ENCODE measurements at places on chromosomes 13 and 19.

DNA sequence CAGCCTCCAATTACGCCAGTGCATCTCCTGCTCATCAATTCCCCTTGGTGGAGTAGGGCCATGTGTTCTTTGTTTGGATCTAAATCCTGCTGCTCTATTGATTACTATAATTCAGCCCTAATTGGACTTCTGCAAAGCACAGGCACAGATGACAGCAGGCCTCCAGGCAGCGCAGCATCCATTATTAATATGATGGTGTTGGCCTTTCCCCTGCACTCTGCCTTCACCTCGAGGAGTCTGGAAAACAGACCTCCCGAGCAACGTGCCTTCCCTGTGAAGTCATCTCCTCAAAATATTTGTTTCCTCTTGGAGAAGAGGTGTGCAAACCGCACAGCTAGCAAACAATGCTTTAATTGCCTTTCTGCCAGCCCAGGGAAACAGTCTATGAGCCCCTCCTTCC is 92.5 kb downstream of the UQCRFS1 start:
- DNase-seq, result no peak

DNA sequence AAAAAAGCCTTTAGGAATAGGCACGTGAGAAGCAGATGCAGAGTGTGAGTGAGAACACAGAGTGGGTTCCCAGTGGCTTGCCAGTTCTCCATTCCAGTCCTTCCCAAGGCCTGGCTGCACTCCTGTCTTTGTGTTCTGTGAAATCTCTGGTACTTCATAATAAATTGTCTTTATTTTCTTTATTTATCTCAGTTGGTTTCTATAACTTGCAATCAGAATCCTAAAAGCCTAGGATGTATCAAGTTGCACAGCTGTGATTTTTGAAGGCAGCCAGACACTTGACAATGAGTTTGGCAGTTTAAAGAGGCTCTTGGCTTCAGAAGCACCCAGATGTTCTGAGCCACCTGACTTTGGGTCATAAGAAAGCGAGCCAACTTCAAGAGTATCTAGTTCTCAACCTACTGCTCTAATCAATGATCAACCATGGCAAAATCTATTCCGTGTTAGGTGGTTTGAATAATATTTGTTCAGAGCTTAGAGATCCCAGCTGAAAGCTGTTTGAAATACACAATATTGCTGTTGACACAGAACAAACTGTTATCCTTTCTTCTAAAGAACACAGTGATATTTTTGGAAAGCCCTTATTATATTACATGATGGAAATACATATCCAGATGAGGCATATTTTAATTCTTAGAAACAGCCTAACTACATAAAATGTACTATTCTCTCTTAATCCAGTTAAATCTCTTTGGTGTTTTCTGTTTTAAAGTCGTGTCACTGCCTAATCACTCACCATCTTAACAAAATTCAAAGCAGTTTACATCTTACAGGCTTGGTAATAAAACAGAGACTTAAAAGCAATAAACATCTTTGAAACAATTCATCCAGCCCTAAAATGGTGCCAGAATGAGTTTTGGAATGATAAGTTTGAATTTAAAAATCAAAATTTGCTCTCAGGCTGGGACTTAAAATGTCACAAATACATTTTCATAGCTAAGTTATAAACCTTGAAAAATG is 483.0 kb upstream of the NBEA start:
- DNase-seq, result no peak

GRCh38 chr13:100666124-100666523 is 8.5 kb downstream of the TMTC4 start:
- no peak for DNase-seq

DNA sequence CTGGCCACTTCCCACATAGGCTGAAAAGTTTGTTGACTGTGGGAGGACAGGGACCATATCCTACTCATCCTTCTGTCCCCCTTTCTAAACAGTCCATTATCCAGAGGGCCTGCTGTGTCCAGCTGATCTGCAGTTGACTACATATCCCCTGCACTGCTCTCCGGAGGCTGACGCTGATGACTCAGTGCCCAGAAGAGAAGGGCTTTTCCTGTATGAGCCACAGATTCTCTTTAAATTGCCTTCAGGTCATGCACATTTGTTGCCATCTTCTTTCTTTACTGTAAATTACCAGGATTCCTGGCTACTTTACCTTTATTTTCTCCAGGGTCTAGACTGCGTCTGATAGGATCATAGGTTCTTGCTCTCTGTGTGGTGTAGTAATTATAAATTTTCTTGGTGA is 125.2 kb downstream of the LACC1 start:
- DNase-seq, result no peak

DNA sequence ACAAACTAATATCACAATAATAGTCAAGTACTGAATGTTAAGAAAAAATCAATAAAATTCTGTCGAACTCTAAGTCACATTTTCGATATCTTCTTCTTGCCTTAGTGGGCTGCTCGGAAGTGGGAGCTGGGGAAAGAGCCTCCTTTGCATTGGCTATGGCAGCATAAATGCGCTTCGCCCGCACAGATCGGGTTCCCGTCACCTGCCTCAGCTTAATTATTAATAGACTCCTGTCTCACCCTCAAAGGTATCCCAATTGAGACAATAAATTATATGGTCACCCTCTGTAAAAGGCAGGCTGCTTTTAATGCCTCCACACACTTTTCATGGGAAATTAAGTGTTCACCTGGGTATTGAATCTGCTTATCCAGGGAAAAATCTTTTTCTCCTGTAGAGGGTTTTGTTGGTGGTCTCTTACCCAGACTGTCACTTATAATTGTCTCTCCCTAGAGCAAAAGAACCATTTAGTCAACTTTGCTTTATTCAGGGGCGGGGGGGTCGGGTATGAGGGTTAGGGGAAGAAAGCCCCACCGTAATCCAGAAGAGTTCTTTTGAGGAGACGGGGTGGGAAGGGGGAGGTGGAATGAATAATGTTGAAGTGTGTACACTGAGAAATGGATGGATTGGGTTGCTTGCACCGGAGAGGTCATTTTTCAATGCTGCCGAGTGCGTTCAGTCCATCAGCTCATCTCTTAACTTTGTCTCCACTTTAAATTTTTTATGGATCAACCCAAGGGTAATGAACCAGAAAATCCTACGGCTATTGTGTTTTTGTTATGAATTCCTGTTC is 682.6 kb upstream of the SGCG start:
- no peak for DNase-seq

DNA sequence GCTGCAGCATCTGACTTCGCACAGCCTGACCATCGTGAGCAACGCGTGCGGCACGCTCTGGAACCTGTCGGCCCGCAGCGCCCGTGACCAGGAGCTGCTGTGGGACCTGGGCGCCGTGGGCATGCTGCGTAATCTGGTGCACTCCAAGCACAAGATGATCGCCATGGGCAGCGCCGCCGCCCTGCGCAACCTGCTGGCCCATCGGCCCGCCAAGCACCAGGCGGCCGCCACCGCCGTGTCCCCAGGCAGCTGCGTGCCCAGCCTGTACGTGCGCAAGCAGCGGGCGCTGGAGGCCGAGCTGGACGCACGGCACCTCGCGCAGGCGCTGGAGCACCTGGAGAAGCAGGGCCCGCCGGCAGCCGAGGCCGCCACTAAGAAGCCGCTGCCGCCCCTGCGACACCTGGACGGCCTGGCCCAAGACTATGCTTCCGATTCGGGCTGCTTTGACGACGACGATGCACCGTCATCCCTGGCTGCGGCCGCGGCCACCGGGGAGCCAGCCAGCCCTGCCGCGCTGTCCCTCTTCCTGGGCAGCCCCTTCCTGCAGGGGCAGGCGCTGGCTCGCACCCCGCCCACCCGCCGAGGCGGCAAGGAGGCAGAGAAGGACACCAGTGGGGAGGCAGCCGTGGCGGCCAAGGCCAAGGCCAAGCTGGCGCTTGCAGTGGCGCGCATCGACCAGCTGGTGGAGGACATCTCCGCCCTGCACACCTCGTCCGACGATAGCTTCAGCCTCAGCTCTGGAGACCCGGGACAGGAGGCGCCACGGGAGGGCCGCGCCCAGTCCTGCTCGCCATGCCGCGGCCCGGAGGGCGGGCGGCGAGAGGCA is 13.6 kb downstream of the C19orf25 start:
- DNase-seq, result no peak

- no peak for DNase-seq
Observed at GRCh38 chr13:30313311-30313710, 6.0 kb upstream of the KATNAL1 start.

DNA sequence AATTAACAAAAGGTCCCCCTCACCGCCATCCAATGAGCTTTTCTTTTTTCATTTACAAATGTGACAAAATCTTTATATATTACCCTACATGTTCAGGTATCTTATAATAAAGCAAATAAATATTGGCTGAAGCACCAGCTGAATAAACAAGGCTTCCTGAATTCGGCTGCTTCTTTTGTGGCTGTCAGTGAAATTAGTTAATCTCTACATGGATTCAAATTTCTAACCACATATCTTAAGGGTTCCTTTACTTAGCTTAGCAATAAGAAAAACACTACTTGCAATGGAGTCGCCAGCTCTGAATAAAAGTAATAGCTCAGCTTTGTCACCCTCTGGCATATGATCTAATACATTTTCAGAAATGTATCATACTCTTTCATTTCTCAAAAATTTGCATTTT is 104.3 kb downstream of the CCNA1 start:
- DNase-seq, result no peak

GRCh38 chr13:30158774-30159445 is 148.4 kb downstream of the KATNAL1 start:
- DNase-seq, result no peak

- DNase-seq, result no peak
Observed at GRCh38 chr19:16851031-16851712, 22.0 kb downstream of the SIN3B start.

DNA sequence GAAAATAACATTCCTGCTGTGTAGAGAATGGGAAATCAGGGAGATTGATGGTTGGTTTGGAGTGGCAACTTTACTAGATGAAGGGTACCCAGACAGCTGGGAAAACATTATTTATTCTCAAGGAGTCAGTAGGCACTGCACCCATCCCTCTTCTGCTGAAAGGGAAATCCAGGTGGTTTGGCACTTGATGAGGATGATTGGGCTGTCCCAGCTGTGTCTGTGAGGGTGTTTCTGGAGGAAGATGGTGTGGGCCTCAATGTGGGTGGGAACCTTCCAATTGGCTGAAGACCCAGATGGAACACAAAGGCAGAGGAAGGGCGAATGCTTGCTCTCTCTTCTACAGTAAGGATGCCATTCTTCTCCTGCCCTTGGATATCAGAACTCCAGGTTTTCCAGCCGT is 10.4 kb upstream of the SACS start:
- DNase-seq, result no peak

DNA sequence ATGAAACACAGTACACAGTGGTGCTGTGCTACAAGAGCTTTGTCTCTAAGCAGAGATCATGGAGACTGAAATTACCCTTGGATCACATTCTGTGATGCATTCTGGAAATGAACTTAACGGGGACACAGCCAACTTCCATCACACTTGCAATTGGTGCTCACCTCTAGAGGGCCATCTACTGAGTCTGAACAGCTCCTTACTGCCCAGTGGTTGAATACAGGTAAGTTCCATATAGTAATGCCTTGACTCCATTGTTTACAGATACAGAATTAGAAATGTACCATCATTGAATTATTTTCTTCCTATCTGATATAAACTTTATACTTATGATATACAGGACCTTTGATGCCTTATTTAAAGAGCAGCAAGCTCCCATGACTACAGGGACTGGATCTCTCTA is 686.4 kb downstream of the PCDH9 start:
- no peak for DNase-seq

All from activated T-helper 1 cell treated with anti-CD3 and anti-CD28 coated beads, Interleukin-2, amount 50 U/mL, for 16 hours (primary cell).